ENCODE measurements at places on chromosomes 16 and 17. TPM values are rescaled to one million over a fixed set of nuclear protein-coding genes. Genes with fewer than 3 reads are reported as not detected.
A peak's percentile ranks its signal among the peaks of the same experiment; 100 is the strongest.

NCBP3 gene
- 20.5 TPM for total RNA-seq

- H3K27me3 ChIP-seq, result peaks cover 33% of the 10 kb centered on the region
- no peaks in the 10 kb centered on the region for H3K4me1 ChIP-seq
- H3K27ac ChIP-seq, result no peak overlapping the region
- no peak for DNase-seq
Measured at GRCh38 chr17:37691807-37692206, 48.6 kb upstream of the DDX52 start.

SLC25A10 gene
- total RNA-seq, result 86.9 TPM

GRCh38 chr16:10619271-10619849 lies 39.0 kb upstream of the EMP2 start:
- peak; percentile 73 for DNase-seq
- H3K36me3 ChIP-seq, result no peaks in the 10 kb centered on the region
- peaks cover 21% of the 10 kb centered on the region for H3K4me1 ChIP-seq
- H3K4me3 ChIP-seq, result peak overlapping the region; percentile 24

- no peak for DNase-seq
- peaks cover 87% of the 10 kb centered on the region for H3K36me3 ChIP-seq
- H3K27ac ChIP-seq, result no peak overlapping the region
- no peaks in the 10 kb centered on the region for H3K4me1 ChIP-seq
- no peak overlapping the region for H3K4me3 ChIP-seq
Measured at GRCh38 chr17:35607239-35607847, 20.2 kb downstream of the AP2B1 start.
